Left ventricle myocardium superior (tissue), 1 donor: ENCODE measurements at places on chromosomes 6 and 20. TPM values are rescaled to one million over a fixed set of nuclear protein-coding genes. Genes with fewer than 3 reads are reported as not detected.

GRCh38 chr6:106538145-106538544 is 91.2 kb downstream of the RTN4IP1 start:
- DNase-seq = no peak

CDH4 gene
- total RNA-seq = not detected

GMPR gene
- 112 TPM for total RNA-seq

DNA sequence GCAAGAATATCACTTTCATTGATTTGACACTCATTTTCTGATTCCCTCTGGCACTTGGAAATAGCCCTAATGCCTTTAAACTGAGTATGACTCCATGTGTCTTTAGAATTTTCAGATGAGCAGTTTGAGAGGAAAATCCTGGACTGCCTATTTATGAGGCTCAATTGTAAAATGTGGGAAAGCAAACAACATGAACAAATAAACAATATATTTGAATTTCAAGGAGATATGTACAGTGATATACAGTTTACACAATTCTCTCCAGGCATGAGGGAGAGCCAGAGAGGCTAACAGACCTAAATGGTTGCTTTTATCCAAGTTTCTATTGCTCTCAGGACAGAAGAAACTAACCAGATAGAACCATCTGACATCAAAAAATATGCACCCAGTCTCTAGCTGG is 748.2 kb upstream of the NRSN1 start:
- DNase-seq = no peak

LHFPL5 gene
- not detected for total RNA-seq

F13A1 gene
- 100 TPM for total RNA-seq
